ENCODE measurements at places on chromosomes 13 and 19. TPM values are rescaled to one million over a fixed set of nuclear protein-coding genes. Genes with fewer than 3 reads are reported as not detected.

The TMPRSS9 gene
- total RNA-seq = not detected

The N4BP2L1 gene
- 7.1 TPM for total RNA-seq

DNA sequence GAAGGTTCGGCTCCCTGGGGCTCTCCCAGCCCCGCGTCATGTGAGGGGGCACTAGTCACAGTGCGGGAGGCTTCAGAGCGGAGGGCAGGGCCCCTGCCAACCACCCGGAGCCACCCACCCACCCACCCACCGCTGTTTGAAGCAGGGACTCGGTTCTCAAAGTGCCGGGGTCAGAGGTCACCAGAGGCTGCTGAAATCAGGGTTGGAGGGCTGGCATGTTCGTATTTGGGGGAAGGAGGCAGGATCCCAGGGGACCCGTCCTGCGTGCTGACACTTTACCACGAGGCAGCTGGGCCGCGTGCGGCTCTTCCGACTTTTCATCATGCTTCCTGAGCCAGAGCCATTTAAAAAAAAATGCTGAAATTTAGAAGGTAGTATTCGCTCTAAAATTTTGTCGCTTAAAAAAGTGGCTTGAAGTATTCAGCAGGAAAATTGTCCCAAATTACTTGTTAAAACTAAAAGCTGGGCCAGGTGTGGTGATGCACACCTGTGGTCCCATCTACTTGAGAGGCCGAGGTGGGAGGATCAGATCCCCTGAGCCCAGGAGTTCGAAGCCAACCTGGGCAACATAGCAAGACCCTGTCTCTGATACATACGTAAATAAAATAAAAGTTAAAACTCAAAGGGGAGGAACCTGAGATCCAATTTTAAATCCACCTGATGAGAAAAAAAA is 21.2 kb downstream of the ATP11A start:
- DNase-seq = no peak

The KLK6 gene
- 1.1 TPM for total RNA-seq

DNA sequence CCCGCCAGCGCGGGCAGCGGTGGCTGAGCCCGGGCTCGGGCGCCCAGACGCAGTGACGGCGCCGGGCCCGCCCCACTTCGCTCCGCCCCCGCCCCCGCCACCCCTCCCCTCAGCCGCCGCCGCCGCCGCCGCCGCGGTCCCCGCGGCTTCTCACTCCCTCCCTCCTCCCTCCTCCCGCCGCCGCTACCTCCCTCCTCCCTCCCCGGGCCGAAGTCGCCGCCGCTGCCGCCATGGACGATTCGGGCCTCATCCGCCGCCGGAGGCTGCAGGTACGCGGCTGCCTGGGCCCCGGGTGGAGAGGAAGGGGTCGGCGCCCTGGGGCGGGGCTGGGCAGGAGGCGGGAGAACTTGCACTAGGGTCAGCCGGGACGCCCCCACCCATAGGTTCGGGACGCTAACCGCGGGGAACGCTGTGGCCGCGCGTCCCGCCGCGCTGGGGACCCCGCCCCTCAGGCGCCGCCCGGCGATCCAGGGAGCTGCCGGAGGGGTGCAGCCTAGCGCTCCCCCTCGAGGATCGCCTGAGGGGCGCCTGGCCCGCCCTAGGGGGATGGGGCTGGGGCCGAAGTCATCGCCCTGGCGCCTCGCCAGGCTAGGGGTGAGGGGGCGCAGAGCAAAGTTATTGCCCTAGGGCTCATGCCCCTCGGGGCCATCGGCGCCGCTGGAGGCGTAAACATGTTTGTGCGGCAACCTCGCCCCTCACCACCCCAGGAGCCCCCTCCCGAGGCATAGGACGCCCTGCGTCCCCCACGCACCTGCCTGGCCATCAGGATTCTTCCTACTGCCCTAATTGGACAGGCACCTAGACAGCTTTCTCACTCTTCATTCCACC is 427 bp downstream of the RTBDN start:
- DNase-seq = peak; percentile 56

The FSTL3 gene
- total RNA-seq = 131 TPM

GRCh38 chr13:32311188-32311897 is 3.8 kb downstream of the ZAR1L start:
- no peak for DNase-seq

GRCh38 chr19:8481616-8482015 is 20.8 kb downstream of the PRAM1 start:
- no peak for DNase-seq

The LIN37 gene
- 7.9 TPM for total RNA-seq

GRCh38 chr13:112244495-112245177 is 131.5 kb upstream of the SPACA7 start:
- DNase-seq = no peak

The OR10H1 gene
- not detected for total RNA-seq

- no peak for DNase-seq
Observed at GRCh38 chr13:38228322-38228721, 121.3 kb upstream of the UFM1 start.

DNA sequence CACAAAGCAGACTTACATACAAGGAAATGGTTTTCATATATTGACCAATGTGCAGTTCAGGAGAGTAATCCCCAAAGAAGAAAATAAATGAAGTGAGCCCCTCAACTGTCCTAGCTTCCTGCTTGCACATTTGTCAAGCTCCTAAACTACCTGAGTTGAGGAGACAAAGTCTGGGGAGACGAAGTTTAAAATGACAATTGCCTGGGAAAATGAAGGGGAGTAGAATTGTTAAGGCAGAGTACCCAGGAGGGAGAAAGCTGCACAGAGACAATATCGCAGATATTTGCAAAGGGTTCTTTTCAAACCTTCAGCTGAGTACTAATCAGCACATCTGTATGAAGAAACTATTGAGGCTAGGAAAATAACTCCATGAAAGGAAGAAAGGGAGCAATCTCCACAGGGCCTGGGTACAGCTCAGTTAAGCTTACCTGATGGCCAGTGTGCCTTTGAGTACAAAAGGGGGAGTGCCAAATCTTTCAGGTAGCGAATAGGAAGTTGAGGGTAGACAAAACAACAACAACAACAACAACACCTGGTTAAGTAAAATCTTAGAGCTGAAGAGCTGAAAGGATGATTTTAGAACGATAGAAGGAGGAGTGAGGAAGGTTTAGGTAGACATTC is 1700.1 kb upstream of the PRR20A start:
- DNase-seq = no peak
